CD4-positive, alpha-beta T cell (primary cell): ENCODE measurements at places on chromosomes 2 and 18.

DNA sequence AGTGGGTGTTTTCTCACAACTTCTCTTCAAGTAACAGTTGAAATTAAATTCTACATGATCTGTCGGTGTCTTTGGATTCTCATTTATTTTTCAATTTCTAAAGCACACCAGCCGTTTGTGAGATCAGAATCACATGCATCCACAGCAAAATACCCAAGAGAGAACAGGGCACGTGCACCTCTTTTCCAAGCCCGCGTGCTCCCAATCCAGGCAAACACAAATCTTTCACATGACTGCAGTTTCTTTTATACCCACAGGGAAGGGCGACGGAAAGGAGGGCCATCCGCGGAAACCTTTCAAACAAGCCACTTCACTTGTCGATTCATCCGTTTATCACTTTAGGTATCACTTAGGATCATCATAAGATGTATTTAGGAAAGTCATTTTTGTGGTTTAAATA lies 13.0 kb upstream of the DAPL1 start:
- no peak for DNase-seq

DNA sequence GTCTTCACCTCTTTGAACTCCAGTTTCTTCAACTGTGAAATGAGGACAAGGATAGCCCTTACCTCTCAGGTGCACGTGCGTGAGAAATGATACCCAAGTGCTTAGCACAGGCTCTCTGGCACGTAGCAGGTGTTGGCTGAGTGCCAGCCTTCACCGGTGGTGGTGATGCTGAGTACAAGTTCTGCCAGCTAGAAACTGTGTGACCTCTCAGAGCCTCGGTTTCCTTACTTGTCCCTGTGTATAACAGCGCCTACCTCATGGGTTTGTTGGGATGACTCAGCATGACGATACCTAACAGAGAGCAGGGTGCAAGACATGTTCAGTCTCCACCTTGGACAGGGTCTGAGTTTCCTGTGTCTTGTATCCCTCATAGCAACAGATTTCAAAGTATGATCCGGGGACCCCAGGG lies 205.1 kb downstream of the TNS1 start:
- DNase-seq = no peak

- peak; percentile 67 for DNase-seq
These were observed 13.8 kb downstream of the FOSL2 start for GRCh38 chr2:28406276-28407096.

GRCh38 chr2:204257781-204258180 lies 287.5 kb upstream of the PARD3B start:
- no peak for DNase-seq

DNA sequence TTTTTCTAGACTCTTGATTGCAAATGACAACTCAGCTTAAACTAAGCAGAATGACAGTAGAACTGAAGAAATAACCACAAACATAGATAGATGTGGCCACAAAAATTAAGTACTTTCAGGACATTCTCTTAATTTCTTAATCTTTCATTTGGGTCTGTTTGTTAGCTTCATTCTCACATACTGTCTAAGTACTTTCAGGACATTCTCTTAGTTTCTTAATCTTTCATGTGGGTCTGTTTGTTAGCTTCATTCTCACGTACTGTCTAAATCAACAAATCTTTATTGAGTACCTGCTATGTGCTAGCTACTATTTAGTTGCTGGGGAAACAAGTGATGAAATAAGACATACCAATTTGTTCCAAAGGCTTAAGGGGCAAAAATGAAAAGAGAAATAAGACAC lies 35.1 kb downstream of the FAM117B start:
- DNase-seq = peak; percentile 30

DNA sequence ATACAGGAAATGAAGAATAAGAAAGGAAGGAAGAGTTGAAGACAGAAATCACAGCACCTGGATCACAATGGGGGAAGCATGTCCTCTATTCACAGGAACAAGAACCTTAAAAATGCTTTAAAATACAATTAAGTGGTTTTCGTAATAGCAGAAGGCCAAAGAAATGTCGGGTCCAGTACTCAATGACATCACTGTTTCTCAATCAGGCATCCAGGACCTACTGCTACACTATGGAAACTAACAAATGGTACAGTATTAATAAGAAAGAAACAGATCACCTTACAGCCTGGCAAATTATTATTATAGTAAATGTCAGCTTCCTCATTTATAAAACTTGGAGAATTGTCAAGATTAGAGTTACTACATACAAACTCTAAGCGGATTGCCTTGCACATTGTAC lies 15.8 kb downstream of the HNRNPLL start:
- no peak for DNase-seq

DNA sequence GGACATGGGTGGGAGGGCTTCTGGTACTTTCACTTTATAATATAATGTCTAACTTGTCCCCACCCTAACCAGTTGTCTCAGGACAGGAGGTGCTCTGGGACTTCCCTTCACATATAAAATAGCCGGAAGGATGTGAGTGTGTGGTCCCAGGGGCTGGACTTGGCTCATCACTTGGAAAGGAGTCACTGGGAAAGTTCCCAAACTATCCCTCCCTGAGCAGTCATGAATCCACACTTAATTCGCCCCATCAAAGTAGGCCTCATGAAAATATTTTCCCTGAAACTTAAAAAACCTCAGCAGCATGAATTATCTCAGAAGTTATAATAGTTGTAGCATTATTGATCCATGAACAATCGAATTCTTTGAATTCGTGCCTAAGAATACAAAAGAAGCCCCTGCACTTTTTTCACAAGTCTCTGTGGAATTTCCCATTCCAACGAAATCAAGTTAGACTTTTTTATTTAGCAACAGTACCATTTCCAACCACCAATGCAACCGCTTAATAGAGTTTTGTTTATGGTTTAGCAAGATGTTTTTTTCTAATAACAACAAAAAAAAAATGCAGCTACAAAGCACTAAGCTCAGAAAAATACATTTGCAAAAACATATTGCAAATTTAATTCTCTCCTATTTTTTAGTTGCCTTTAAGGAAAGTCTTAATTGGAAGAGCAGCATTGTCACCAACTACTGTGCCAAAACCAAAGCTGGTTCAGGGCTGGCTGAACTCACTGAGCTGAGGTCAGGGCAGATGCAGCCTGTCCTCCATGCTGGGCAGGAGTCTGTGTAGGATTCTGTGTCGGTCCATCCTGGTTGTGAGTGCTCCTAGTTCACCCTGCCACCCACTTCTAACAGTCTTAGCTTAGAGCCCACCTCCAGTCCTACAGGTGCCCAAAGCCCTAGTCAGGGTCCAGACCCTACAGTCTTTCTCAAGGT lies 68.8 kb upstream of the SPTBN1 start:
- DNase-seq = no peak
